GM12892 (cell line): ENCODE measurements at places on chromosomes 7 and 10.

DNA sequence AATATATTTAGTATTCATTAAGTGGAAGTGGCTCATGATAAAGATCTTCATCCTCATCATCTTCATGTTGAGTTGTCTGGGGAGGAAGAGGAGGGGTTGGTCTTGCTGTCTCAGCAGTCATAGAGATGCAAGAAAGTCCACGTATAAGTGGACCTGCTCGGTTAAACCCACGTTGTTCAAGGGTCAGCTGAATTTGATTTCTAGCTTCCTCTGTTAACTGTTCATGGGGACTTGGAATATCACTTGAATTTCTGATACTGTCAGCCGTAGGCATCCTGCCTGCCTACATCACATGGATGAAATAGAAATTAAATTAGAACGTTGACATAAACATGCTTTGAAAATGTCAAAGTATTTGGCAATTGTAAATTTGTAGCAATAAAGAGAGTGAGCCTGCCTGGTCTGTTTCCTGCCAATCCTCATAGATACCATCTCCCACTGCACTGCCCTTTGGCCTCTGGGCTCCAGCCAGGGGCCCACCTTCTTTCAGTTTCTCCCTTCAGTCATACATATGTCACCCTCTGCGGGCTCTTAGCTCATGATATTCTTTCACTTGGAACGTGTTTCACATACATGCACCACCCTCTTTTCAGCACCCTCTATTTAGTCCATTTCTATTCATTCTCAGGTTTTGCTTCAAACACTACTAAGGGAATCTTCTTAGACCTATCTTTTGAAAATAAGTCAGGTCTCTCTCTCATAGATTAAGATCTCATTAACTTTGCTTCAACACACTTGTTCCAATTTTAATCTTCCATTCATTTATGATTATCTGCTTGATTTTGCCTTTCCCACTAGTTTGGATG is 376.3 kb downstream of the IPMK start:
- no peak for DNase-seq

GRCh38 chr7:33590916-33591315 is 314.4 kb upstream of the BMPER start:
- DNase-seq, result no peak

DNA sequence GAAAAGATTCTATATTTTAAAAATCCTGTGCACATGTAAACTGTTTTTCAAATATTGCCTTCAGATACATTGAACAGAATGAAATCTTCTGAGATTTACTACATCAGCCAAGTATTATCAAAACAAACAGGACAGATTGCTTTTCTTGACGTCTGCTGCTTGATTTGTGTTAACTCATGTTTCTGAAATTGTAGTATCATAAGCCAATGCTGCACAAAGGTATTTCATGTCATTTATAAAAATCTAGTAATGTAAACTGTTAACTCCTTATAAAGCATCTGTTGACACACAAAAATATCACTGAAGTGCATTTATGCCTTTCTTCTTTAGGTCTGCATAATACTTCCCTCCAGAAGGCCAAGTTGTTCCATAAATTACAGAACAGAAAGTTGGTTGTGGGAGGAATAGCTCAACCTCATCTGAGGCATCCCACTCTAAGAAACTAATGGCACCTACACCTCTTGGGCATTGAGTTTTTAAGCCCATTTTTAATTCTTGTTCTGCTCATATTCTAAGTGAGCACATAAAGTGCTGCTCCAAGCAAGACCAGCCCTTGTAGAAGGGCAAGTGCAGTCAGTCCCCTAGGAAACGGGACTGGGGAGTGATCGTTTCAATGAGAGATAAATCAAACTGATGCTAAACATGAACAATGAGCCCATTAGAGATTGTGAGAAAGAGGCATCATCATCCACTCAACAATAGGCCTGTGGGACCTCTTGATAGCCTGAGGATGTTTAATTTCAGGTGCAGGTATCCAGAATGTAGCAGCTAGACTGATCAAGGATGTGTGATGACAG is 28.5 kb downstream of the CAV1 start:
- no peak for DNase-seq

GRCh38 chr10:95388539-95388938 is 97.7 kb upstream of the PDLIM1 start:
- DNase-seq, result no peak

GRCh38 chr7:14714161-14714728 is 188.3 kb downstream of the DGKB start:
- DNase-seq, result no peak

GRCh38 chr10:30967650-30968410 is 63.8 kb downstream of the ZNF438 start:
- DNase-seq, result no peak

DNA sequence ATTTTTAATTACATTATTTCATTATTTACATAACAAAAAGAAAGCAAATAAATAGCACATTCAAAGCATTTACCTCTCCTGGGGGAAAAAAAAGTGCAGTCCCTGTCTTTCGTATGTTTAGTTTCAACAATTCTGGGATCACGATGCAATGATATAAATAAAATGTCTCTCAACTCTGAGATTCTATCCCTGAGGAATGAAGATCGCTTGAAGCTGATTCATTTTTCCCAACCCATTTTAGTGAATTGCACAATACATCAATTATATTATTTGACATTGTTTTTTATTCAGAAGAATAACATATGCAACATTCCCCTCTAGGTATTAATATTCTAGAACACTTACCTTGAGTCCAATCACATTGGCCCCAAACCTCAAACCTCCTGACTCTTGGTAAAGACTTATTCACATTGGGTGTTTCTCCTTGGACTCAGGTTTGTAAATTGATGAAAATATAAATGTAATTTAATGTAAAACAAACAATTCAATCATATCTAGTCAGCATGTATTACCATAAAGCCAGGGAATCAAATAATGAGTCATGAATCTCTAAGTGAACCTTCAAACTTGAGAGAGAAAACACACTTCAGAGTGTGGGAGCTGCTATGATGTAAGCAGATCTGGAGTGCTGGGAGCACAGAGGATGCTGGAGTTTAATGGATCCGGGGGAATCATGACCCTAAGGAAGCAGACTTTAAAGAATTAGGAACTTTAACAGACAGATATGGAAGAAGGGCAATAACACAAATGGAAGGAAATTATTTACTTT is 5.3 kb upstream of the SCIN start:
- DNase-seq, result no peak

DNA sequence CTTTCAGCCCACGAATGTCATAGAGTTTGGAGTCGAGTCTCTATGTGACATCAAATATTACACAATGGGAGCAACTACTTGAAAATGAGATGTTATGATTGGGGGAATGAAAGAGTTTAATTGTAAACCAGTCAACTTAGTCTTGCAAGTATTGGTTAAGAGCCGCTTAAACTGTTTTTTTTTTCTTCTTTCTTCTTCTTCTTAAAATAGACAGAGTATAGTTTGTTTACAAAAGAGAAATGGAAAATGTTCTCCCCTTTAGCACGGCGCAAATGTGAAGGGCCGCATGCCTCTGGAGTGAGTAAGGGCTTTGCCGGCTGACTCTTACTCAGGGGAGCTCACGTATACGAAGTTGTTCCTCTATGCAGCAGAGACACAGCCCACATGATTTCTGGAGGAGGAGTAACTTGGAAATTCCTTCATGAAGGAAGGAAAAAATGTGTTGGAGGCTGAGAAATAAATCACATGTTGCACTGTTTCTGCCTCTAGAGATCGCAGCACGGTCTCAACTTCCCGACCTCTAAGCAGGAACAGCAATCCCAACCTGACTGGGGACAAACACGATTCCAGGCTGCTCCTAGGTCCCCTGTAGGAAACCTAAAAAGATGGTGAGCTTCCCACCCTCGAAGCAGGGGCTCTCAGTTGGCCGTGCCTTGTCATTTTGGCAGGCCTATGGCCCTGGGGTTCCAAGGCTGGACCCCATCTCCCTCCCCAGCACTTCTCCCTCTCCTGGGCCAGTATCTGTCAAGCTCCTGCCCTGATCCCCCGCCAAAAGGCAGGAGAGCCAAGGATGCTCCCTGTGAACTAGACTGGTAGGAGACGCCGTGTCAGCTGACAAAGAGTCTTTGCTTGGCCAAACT is 44.8 kb downstream of the MYOF start:
- DNase-seq, result no peak

DNA sequence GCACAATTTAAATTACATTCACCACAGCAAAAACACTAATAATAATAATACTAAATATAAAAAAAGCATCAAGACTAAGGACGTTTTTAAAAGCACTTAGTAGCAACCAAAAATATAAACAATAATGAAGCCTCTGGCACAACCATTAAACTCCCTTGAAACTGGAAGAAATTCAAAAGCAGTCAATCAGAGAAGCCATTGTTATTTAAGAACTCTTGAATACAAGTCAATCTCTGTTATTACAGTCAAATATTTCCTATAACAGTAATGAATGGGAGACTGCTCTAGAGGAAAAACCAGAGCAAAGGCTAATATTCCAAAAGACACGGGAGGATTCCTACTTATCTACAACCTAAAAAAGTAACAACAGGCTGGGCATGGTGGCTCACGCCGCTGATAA is 164.2 kb downstream of the KMT2E start:
- no peak for DNase-seq

GRCh38 chr10:97428572-97428981 is 2.6 kb downstream of the PGAM1 start:
- DNase-seq, result no peak
